ENCODE measurements at places on chromosomes 5 and 9. TPM values are rescaled to one million over a fixed set of nuclear protein-coding genes. Genes with fewer than 3 reads are reported as not detected.

GRCh38 chr9:88781628-88782391 is 209.5 kb upstream of the S1PR3 start:
- H3K36me3 ChIP-seq, result no peaks in the 10 kb centered on the region
- H3K27ac ChIP-seq, result no peak overlapping the region
- H3K27me3 ChIP-seq, result peaks cover 13% of the 10 kb centered on the region
- DNase-seq, result no peak
- no peak overlapping the region for H3K4me3 ChIP-seq
- peaks cover 5% of the 10 kb centered on the region for H3K4me1 ChIP-seq

DNA sequence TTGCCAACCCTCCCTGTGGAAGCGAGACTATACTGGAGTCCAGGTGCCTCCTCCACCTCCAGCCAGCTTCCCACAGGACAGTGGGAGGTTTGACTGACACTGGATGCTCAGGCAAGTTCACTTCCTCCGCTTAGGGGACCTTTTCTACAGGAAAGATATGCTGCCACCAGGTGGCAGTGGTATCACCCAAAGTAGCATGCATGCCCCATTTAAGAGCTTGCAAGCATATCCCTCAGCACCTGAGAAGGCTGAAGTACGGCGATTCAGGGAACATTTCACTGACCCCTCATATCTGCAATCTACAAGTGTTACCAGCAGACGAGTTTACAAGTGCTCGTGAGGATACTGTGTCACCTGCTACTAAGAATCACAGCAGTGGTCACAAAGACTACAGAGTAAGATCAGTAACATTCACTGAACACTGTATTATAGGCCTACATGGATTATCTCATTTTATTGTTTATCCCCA is 75.5 kb downstream of the KLHL3 start:
- no peaks in the 10 kb centered on the region for H3K27me3 ChIP-seq
- H3K4me1 ChIP-seq, result peaks cover 3% of the 10 kb centered on the region
- peak; percentile 68 for DNase-seq
- no peaks in the 10 kb centered on the region for H3K36me3 ChIP-seq
- no peak overlapping the region for H3K27ac ChIP-seq
- no peak overlapping the region for H3K4me3 ChIP-seq

DNA sequence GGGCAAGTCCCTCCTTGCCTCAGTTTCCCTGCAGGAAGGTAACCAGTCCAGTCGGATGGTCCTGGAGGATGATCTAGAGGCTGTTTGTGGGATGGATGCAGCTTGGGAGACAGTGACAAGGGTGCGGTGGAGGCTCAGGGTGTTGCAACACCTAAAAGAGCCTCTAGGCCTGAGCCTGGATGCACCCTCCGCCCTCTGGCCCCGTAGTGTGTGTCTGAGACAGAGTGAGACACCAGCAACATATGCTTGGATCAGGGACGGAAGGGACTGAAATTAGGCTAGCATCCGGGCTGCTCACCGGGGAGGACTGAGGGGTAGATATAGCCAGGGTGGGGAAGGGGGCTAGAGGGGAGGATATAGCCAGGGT is 1.1 kb downstream of the CRAT start:
- H3K27me3 ChIP-seq, result no peaks in the 10 kb centered on the region
- peaks cover 17% of the 10 kb centered on the region for H3K4me1 ChIP-seq

DNA sequence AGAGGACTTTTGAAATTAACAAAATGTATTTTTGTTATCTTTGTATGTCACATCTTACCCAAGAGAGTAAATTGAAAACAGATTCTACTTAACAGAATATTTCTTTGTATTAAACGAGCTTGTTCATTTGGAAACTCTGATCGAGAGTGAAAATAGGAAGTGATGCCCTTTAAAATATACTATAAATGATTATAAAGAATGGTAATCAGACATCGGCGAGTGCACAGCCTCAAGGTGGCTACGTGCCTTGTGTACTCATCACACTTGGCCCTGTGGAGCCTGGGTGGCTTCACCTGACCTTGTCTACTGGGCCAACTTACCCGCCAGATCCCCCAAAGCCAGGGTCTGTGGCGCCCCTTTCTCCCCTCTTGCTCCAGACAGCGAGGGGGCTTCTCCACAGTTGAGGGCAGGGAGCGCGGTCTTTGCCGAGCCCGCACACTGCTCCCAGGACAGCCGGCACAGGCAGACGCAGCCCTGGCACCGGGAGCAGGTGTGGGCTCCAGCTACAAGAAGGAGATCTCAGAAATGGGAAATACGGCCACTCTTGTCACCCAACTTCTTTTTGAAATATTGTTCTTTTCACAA is 243.2 kb downstream of the CEMIP2 start:
- no peak overlapping the region for H3K27ac ChIP-seq
- H3K36me3 ChIP-seq, result no peaks in the 10 kb centered on the region
- H3K4me3 ChIP-seq, result no peak overlapping the region

DNA sequence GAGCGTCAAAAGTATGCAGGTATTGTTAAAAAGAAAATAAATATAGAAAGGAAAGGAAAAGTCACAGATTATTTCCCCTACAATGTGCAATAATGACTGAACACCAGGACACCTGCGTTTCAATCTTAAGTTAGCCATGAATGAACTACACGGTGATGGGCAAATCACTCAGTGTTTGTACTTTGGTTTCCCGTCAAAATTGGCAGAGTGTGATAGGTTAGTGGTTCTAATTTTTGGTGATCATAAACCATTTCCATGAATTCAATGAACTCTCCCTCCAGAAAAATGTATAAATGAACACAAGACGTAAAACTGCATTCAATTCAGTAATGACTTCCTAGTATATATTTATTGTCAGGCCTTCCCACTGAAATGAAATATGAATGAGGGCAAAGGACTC is 59.0 kb upstream of the ITGA1 start:
- H3K4me1 ChIP-seq, result peaks cover 29% of the 10 kb centered on the region
- H3K27ac ChIP-seq, result no peak overlapping the region
- H3K36me3 ChIP-seq, result peaks cover 5% of the 10 kb centered on the region
- DNase-seq, result no peak
- H3K27me3 ChIP-seq, result no peaks in the 10 kb centered on the region

GRCh38 chr5:164289526-164289925 is 784.1 kb downstream of the MAT2B start:
- no peaks in the 10 kb centered on the region for H3K4me1 ChIP-seq
- no peak for DNase-seq
- H3K27me3 ChIP-seq, result no peaks in the 10 kb centered on the region
- H3K36me3 ChIP-seq, result peaks cover 9% of the 10 kb centered on the region
- H3K4me3 ChIP-seq, result no peak overlapping the region
- H3K27ac ChIP-seq, result no peak overlapping the region

GRCh38 chr5:111494355-111494999 is 17.9 kb downstream of the STARD4 start:
- no peak overlapping the region for H3K4me3 ChIP-seq
- H3K27me3 ChIP-seq, result no peaks in the 10 kb centered on the region
- DNase-seq, result no peak
- H3K36me3 ChIP-seq, result peaks cover 10% of the 10 kb centered on the region

- no peak overlapping the region for H3K27ac ChIP-seq
- H3K4me1 ChIP-seq, result peaks cover 5% of the 10 kb centered on the region
- H3K27me3 ChIP-seq, result no peaks in the 10 kb centered on the region
These were observed 21.4 kb downstream of the IPPK start for GRCh38 chr9:92648474-92648971.

- no peak overlapping the region for H3K27ac ChIP-seq
- H3K27me3 ChIP-seq, result peaks cover 20% of the 10 kb centered on the region
These were observed 38.6 kb downstream of the HTR4 start for GRCh38 chr5:148615644-148616275.

PCA3 gene
- not detected for total RNA-seq

TIFAB gene
- not detected for total RNA-seq

IFNA13 gene
- not detected for total RNA-seq

C5orf52 gene
- not detected for total RNA-seq
